ENCODE measurements at places on chromosomes 7 and 10. TPM values are rescaled to one million over a fixed set of nuclear protein-coding genes. Genes with fewer than 3 reads are reported as not detected.

DKK1 gene
- total RNA-seq, result 2.7 TPM

CTAGE15 gene
- total RNA-seq, result not detected

CD36 gene
- 0.82 TPM for total RNA-seq

AGR2 gene
- total RNA-seq, result 650 TPM

CYP3A7 gene
- total RNA-seq, result not detected

HTRA1 gene
- 40.7 TPM for total RNA-seq

TPST1 gene
- 5.6 TPM for total RNA-seq

FAM24B gene
- total RNA-seq, result 36.3 TPM

NEURL1 gene
- total RNA-seq, result 0.14 TPM

OR13A1 gene
- not detected for total RNA-seq

CALML3 gene
- total RNA-seq, result not detected

ZNF425 gene
- total RNA-seq, result 0.87 TPM

Data from NCI-H460 (cell line).